ENCODE measurements at places on chromosomes 4 and X.
A peak's percentile ranks its signal among the peaks of the same experiment; 100 is the strongest.

DNA sequence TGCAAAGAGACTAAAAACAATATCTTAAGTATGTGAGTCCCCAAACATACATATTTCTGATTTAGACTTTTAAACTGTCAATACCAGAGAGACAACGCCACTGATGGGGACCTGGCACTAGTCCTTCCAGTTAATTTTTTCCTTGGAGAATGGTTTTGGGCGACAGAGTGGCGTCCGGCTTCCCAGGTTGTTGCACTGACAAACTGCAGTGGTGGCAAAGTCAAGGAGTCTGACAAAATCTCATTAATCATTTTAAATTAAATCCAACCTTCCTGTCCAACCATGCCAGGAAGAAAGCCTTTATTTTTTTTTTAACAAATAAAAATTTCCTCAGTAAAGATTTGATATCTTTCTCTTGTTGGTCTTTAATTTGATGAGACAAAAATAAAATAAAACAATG lies 52.8 kb downstream of the FBXO8 start:
- DNase-seq = no peak

GRCh38 chr4:160247091-160247656 lies 1144.3 kb downstream of the RAPGEF2 start:
- no peak for DNase-seq

DNA sequence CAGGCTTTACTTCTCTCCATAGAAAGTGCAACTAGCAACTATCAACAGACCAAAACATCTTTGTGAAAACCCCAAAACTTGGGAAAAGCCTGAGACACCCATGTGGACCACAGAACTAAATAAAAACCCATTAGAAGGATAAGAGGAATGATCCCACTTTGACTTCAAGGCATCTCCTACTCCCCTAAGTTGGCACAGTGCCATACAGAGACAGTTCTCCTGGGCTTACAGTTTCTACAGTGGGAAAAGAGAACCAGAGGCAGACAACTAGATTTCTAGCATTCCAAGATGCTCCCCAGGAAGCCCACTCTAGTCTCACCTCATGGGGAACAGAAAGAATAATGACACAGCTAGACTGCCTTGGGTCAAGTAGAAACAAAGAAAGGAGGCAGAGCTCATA lies 20.4 kb downstream of the TMLHE start:
- no peak for DNase-seq

DNA sequence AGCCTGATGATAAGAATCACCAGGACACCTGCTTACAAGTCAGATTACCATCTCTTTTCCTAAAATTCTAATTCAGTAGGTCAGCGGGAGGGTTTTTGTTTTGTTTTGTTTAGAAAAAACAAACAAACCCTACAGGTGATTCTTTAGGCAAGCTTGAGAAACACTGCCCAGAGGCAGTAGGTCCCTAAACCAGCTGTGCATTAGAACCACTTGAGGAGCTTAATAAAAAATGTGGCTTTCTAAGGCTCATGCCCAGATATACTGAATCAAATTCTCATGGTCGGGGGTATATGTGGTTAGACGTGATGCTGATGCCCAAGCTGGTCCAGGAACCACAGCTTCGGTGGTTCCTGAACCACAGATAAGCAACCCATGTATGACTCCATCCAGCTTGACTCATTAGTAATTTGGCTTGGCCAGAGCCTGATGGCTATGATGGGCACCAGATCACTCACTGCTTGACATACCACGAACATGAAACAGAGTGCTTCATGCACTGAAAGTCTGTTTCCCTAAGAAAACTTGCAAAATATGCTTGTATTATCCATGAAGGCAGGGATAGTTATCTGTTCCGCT lies 338.1 kb upstream of the F9 start:
- no peak for DNase-seq

DNA sequence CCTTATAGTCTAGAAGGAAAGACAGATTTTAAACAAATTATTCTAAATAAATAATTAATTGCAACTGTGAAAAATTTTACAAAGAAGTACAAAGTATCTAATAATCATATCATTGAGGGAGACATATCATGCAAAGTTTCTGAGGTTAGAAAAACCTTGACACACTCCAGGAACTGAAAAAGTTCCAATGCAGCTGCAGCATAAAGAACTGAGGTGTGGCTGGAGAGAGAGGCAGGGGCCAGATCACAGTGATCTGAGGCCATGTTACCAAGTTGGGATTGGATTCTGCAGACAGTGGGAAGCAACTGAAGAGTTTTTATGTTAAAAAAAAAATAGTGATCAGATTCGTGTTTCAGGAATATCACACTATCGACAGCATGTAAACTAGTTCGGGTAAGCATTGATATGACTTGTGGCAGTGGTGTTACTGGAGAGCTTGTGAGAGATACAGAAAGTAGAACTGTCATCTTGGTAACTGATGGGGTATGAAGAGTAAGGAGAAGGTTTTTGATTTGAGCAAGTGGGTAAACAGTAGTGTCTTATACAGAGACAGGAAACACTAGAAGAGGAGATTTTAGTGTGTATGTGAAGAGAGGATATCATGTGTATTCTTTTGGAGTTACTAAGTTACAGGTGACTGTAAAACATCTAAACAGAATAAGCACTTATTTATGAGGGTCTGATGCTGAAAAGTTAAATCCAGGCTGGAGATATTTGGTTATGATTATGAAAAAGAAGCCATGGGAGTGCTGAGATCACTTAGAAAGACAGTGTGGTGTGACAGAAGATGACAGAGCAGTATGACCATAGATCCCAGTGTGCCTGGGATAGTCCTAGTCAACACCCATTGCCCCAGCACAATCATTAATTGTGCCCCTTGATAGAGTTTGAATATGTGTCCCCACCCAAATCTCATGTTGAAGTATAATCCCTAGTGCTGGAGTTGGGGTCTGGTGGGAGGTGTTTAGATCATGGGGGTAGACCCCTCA lies 15.6 kb upstream of the SPRY1 start:
- no peak for DNase-seq

DNA sequence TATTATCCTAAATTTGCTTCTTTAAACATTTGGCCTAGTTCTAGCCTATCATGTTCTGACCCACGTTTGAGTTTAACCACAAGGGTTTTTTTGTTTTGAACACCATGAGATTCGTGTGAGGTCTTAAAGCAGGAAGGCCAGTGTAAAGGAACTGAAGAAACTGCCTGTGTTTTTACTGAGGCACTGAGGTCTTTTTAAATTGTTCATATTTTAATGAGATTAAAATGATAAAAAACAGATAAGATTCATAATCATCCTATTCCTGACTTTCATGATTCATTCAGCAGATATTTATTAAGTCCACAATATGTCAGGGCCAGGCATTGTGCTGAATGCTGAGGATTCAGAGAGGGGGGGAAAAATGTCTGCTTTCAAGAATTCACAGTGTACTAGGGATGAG lies 3.2 kb downstream of the RPS6KA3 start:
- no peak for DNase-seq

DNA sequence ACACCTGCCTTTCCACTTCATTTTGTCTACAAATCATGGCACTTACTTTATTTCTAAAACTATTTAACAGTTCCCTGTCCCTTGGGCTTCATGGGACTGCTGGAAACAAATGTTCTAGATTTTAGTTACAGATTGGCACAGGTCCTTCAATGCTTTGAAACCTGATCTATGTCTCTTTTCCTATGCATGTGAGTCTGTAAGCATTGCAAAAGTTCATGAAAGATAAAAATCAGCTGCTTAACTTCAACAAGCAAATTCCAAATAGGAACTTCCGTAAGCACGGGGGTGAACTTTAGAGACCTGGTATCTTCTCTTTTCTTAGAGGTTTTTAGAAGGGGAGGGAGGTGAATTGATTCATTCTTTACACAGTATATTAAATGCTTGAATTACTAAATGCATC lies 9.5 kb downstream of the LGI2 start:
- DNase-seq = peak; percentile 14

DNA sequence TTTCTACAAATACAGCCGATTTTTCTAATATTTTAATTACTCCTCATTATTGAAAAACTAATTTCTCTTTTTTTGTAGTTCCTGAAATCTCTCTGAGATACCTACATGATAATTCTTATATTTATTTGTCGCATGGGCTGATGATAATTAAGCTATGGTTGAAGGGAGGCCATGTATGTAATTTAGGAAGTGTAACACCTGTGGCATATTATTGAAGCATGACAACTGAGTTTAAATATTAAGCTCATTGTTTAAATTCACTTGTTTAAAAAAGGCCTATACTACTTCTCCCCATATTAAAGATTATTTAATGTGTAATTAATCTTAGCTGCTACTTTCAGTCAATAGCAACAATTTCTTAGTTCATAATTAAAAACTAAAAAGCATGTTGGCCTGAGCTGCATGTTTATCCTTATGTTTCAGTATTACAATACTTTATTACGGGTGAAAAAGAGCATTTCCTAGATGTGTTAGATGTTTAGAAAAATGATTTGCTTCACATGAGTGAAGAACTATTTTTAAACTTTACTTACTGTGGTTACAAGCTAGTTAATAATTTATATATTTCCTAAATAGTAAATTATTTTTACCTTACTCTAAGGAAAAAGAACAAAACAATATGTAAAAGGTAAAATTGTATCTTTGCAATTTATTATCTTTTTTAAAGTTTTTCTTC lies 122.4 kb downstream of the RAP1GDS1 start:
- no peak for DNase-seq

GRCh38 chrX:81195712-81196111 lies 6.0 kb downstream of the HMGN5 start:
- DNase-seq = peak; percentile 27

- DNase-seq = peak; percentile 2
Observed at GRCh38 chrX:103061486-103061885, 2.5 kb downstream of the BEX1 start.

GRCh38 chrX:30748342-30748960 lies 95.2 kb downstream of the GK start:
- DNase-seq = peak; percentile 50

- DNase-seq = no peak
Observed at GRCh38 chr4:40033613-40034012, 23.0 kb upstream of the N4BP2 start.

- DNase-seq = peak; percentile 49
Observed at GRCh38 chr4:157803845-157804521, 368.8 kb downstream of the GASK1B start.

DNA sequence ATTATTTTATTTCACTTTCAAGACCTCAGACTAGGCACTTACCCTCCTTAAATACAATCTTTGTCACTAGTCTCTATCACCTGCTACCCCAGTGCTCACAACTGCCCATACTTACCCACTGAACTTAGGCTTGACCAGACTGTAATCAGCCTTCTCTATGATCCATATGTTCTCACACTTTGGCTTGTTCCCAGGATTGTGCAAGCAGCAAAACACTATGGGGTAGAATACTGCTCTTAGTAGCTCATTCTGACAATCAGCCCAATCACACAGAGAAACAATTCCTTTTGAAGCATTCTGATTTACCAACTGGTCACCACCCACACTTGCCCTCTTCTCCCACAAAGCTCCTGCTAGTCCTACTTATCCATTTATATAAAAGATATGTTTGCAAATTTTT lies 878.3 kb downstream of the FSTL5 start:
- DNase-seq = no peak

DNA sequence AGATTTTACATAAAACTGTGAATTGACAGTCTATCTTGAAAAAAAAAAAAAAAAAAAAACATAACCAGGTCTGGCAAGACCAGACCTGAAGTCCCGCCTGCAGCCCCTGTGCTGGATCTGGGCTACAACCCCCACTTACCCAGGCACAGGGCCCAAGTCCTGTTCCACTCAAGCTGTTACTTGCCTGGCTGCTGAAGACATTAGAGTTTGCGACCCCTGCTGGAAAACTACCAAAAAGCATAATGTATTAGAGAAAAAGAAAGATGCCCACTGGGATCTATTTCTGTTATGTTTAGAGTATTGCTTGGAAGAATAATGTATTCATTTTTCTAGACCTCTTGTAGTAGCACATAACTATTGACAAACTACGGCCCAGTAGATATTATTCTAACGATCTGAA lies 4.7 kb downstream of the HS3ST1 start:
- DNase-seq = peak; percentile 39

DNA sequence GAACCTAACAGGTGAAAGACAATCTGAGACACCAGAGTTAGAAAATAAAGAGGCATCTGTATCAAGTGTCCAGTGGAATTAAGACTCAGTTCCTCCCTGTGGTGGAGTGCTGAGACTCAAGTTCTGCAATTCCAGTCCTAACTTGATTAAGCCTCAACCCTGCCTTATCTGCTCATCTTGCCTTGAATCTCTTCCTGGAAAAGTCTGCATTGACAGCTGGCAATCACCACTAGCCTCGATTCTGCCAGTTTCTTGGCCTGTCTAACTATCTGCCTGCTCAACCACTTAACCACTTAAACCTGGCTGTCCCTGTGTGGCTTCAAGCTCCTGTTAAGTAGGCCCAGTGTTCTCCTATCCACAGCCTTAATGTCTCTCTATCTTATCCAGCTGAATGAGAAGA lies 22.4 kb upstream of the NEIL3 start:
- DNase-seq = no peak

- DNase-seq = peak; percentile 70
Observed at GRCh38 chr4:57080781-57081650, 29.2 kb downstream of the IGFBP7 start.

- DNase-seq = peak; percentile 56
Observed at GRCh38 chrX:154526901-154527675, 11.1 kb upstream of the FAM3A start.

DNA sequence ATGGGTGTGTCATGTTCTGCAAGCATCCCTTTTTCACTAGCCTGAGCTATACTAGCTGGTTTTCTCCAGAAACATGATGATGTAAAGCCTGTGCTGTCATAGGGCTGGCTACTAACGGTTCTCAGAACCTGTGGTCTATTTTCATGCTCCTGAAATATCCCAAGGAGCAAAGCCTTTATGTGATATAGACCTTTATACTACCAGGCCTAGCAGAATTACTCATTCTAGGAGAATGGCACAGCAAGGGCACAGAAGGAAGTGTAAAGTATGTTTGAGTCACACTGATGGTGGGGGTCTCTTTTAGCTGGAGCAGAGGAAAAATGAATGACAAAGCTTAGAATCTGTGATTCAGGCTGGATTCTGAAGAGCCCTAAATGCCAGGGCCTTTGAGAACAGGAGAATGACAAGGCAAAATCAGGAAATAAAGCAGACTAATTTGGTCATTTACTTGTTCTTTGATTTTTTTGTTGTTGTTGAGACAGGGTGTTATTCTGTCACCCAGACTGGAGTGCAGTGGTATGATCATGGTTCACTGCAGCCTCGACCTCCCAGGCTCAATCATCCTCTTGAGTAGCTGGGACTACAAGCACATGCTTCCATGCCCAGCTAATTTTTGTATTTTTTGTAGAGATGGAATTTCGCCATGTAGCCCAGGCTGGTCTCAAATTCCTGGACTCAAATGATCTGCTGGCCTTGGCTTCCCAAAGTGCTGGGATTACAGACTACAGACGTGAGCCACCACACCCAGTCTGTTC lies 11.8 kb downstream of the TCEAL1 start:
- no peak for DNase-seq

- no peak for DNase-seq
Observed at GRCh38 chrX:139454743-139455142, 75.8 kb upstream of the F9 start.

- no peak for DNase-seq
Observed at GRCh38 chr4:122830426-122831095, 3.9 kb downstream of the FGF2 start.

DNA sequence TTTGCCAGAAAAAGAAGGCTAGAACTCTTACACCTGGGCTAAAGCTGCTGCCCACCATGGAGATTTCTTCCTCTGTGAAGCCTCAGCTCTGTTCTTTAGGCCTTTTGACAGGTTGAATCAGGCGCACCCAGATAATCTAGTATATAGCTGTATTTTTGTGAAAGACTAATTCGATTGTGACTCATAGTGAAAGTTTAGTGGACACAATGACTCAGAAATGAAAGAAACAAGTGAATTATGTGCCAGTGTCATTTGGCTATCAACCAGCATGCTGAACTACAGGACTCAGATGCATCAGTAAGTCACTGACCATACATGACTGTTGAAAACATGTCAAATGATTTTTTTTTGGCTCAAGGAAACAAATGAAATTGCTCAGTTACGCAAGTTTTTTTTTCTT lies 425.4 kb downstream of the SLITRK2 start:
- no peak for DNase-seq
